ENCODE measurements at places on chromosomes 4 and X.
A peak's percentile ranks its signal among the peaks of the same experiment; 100 is the strongest.

- DNase-seq: no peak
Observed at GRCh38 chr4:100060765-100061416, 110.8 kb upstream of the H2AZ1 start.

- DNase-seq: no peak
Observed at GRCh38 chr4:62053974-62054373, 853.8 kb downstream of the ADGRL3 start.

DNA sequence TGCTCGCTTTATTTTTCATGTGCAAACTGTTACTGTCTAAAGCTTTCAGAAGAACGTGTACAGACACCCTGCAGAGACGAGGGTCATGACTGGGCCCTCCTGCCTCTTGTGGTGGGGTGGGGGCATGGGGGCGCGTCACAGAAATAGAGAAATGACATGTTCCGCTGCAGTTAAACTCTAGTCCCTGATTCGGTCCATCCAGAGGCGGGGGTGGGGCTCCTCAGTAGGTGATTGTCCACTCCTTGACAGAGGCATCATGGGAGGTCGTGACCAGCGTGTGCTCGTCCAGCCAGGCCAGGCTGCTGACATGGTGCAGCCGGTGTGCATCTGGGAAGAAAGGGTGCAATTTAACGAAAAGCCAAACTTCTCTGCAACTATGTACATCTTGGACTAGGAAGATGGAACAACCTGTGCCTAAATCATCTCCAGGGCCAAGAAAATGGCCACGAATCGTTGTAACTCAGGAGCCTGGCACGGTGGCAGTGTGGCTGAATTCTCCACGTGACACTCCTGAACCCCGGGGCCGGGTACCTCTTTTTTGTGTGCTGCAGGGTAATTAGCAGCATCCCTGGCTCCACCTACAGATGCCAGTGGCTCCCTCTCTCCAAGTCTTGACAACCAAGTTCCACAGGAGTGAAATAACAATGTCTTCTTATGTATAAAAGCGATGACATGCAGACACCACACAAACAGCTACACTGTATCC is 41.3 kb downstream of the WDR1 start:
- no peak for DNase-seq

DNA sequence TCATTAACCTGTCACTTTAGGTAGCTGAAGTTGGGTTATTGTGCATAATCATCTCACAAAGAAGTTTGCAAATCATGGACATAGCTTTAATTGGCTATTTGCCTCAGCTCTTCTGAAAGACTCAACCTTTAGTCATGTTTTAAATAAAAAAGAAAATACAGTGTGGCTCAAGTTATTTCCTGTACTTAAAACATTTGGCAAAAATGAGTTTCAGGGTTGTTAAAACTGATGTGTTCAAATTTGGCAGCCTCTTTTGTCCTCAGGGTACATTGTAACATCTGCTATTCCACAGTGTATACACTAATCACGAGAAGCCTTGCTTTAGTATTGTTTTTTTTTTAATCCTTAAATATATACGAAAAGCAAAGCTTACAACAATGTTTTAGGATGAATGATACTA is 31.5 kb upstream of the HPGD start:
- no peak for DNase-seq

DNA sequence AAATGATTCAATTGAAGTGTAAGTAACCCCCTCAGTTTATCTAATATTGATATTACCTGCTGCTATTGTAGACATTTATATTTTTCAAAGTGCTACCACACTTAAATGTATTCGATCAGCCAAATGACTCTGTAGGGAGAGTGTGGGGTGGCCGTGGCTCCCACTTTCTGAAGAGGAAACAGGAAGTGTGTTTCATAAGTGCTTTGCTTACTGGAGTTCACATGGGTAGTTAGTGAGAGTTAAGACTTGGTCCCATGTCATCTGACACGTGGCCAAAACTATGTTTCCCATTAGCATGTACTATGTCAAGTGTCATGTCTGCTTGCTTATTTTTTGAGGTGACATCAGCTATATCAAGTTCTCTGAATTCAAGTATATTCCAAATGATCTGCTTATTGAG is 308.1 kb upstream of the GATB start:
- no peak for DNase-seq

- DNase-seq: no peak
Observed at GRCh38 chrX:109283870-109284269, 198.0 kb downstream of the GUCY2F start.

- no peak for DNase-seq
Observed at GRCh38 chrX:53263597-53264094, 17.7 kb downstream of the IQSEC2 start.

DNA sequence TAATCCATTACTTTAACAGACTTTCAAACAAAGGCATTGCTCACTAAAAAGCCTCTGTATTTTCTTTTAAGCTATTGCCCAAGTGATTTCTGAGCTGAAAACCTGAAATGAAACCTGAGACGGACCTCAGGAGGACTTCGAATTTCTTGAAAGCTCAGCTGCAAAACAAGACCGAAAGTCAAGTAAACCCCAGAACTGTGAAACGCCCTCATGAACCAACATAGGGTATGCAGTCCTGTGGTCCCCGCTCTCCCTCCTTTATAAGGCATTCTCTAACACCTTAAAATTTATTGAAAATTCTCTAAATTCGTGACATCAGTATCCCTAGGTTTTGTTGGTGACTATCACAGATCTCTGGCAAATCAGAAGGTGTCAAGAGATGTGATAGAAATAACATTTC is 91.8 kb downstream of the SHISA3 start:
- DNase-seq: no peak

DNA sequence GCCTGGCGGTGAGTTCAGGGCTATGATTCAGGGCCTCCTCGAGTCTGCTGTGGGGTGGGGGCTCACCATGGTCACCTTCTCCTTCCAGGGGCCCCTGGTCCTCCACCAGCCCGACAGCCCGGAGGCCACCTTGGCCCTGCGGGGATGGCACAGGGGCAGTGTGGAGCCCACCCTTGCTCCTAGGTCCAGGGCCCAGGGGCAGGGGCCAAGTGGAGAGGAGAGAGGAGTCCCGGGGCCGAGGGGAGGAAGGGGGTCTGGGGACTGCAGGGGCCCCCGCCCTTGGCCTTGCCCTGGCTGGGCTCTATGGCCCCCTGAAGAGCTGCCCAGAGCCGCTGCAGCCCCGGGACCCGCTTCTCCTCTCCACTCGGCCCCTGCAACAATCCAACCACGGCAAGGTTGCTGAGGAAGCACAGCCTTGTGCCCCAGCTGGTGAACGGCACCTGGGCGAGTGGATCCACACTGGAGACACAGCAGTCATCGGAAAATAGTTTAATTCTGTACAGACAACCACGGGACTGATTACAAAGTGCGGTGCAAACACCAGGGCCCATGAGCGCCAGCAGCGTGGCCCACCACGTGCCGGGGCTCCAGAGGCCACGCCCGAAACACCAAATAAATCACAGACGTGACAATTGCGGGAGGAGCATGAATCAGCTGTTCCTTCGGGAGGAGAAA is 23.0 kb upstream of the CPLX1 start:
- no peak for DNase-seq

DNA sequence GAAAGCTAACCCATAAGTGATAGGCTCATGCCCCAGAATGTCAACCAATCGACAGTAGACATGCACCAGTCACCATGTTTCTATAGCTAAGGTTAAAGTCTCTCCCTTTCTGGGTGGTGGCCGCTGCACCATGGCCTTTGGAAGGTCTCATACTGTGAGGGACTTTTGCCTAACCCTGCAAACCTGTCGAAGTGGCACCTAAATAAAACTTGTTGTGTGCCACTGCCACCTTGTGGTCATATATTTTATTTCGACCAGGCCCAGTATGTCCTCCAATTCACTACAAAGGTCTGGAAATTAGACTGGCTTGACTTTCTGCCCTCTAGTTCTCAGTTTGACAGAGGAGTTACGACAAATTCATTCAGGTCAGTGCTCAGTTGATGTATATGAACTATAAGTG is 163.1 kb downstream of the SMARCA1 start:
- peak; percentile 31 for DNase-seq

GRCh38 chrX:54043541-54044125 is 640 bp downstream of the PHF8 start:
- DNase-seq: no peak

DNA sequence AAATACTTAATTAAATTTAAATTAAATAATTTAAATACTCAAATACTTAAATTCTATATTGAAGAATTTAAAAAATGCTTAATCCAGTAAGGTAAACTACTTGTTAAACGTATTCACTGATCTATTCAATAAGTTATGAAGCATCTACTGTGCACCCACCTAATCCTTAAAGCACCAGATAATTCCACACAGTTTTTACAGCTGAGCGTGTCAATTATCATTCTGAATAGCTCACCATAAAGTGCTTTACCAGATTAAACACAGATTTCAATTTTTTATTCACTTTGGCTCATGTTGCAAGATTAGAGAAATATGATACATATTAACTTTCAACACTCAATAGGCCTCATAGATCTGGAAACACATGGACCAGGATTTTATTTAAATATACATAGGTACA is 79.2 kb upstream of the DDIT4L start:
- no peak for DNase-seq

- no peak for DNase-seq
Observed at GRCh38 chr4:59695355-59696053, 1504.6 kb upstream of the ADGRL3 start.

- DNase-seq: no peak
Observed at GRCh38 chr4:174702979-174703478, 126.0 kb downstream of the GLRA3 start.

DNA sequence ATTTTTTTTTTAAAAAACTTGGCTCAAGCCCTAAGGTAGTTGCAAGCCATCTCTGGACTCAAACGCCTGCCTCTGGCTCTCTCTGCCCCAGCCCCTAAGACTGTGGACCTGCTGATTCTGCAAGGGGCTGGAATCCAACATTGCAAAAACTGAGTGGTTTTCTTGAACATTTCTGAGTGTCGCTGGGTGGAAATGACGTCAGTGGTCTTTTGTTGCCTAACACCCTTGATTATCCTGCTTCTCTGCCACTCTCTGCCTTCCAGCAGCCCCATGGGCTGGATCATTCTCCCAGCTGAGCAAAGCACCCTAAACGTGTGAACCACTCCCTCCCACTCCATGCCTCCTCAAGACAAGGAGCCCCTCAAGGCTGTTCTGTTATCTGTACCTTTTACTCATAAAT is 16.6 kb downstream of the BST1 start:
- no peak for DNase-seq

DNA sequence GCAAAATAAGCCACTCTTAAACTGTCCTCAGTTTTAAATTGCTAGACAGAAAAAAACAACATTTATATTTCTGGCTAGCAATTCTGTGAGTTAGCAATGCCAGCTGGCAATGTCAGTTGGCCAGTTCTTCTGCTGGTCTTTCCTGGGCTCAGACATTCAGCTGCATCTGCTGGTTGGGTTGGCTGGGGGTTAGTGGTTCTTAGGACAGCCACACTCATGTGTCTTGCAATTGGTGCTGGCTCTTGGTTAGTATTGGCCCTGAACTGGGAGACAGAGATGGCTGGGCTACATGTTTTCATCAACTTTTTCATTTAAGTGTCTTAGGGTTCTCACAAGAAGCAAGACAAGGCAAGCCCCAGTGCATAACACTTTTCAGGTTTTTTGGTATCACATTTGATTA is 48.0 kb upstream of the PDLIM5 start:
- no peak for DNase-seq

GRCh38 chr4:2803624-2804448 is 11.0 kb downstream of the SH3BP2 start:
- DNase-seq: no peak

DNA sequence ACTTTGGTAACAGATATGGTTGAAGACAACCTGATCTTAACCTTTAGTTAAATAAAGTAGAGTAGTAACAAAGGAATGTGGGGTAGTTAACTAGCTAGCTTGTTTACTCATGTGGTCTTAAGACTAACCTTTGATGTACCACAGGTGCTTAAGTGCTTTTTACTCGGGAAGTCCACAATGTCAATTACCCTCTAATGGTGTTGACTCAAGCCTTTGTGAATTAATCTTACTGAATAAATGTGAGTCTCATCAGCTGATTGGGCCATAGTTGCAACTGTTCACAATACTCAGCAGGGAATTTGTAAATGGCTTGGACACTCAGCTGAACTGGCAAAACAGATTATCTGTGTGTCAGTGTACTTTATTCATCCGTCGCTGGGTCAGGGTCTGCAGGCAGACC is 119.0 kb upstream of the UGT8 start:
- no peak for DNase-seq

DNA sequence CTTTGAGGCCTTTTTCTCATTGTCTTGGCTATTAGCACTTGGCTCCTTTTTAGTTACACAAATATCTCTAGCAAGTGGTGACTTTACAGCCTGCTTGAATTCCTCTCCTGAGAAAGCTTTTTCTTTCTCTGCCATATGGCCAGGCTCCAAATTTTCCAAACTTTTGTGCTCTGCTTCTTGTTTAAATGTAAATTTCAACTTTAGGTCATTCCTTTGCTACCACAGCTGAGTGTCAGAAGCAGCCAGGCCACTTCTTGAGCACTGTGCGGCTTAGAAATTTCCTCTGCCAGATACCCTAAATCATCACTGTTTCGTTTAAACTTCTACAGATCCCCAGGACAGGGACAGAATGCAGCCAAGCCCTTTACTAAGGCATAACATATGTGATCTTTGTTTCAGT is 222.4 kb downstream of the FBXO8 start:
- DNase-seq: no peak

DNA sequence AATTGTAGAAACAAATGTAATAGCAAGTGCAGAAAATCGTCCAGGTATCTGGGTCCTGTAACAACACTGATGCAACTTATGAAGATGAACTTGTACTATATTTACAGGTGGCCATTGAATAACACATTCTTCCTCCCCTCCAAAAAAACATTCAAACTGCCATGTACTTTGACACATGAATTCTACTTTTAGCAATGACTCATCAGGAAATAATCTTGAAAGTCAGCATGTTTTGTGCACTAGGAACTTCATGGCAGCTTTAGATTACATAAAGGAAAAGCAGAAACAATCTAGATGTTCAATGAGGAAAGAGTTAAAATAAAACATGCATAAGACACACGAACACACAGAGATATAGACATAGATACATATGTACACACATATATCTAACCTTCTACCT is 2.5 kb downstream of the PABPC1L2A start:
- DNase-seq: no peak
